Central memory CD4-positive, alpha-beta T cell (primary cell): ENCODE measurements at places on chromosomes 3 and 15.

DNA sequence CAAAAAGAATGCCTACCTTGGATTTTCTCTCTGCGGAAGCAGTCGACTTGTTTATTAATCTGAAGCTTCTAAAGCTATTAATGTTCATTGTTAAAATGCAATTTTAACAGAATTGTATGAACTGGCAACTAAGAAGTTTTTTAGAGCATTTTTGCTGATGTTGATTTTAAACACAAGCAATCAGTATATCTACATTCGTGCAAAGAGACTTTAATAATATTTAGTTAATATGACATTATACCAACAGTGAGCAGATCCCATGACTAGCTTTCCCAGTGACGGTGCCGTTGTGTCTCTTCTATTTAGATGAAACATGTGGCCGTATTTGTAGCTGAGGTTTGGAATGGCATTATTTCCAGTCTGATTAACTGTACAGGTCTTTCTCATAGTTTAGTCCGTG lies 88.0 kb downstream of the PEX5L start:
- DNase-seq: no peak

DNA sequence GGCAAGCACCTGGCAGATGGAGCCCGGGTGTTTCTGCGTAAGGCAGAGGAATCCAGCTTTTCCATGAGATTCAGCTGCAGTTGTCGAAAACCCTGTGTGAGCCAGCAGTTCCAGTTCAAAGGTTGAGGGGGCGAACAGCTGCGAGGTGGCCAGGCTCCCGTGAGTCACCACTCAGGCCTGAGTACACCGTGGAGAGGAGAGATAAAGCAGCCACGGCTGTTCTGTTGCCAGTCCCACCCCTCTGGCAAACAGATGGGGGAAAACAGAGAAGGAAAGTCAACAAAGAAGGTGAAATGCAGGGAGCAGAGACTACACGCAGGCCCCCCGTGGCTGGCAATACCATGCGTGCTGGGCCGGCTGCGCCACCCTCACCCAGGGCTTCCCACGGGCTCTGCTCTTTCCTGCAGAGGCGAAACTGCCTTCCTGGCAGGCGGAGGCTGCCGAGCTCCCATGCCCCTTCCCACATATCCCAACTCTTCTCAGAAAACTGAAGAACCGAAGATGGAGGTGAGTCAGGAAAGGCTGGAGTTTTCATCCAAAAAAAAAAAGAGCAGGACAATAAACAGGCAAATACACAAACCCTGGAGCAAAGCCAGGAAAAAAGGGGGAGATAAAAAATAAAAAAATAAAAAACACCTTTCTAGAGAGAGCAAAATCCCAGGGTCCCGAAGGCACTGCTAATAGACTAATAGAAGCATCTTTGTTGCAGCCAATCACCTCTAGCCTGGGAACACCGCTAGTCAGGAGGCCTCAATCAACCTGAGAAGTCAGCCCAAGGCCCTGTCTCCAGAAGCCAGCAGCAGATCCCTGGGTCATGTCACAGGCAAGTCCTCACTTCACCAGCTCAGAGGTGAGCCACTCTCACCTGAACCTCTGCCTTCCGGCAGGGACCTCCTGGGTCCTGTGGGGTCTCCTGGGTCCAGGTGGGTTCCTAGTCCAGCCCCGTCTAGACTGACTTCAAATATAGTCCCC lies 37.7 kb downstream of the FAM174B start:
- no peak for DNase-seq

GRCh38 chr3:186953011-186953487 lies 22.7 kb downstream of the ST6GAL1 start:
- DNase-seq: no peak

DNA sequence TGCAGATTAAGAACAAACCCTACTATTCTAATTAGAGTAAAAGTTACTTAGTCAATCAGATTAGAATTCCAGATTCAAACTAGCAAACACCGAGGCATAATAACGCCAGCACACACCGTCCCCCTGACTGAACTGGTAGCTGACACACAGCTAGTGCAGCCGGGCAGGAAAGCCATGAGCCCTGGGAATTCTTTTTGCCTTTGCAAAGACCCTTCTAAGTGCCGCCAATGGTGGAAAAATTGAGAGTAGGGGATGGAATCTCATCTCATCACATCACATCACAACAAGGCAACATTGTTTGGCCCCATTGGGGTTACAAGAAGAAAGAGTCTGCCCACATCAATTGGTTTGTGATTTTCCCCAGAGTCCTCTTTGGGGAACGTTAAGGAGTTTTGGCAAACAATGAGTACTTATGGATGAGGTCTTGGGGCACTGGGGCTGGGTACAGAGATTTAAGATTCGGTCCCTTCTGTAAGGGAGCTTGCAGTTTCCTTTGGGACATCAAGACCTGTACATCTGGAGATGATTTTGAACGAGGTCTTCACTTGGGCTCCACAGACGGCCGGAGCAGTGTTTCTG lies 120.4 kb upstream of the MEF2A start:
- no peak for DNase-seq

DNA sequence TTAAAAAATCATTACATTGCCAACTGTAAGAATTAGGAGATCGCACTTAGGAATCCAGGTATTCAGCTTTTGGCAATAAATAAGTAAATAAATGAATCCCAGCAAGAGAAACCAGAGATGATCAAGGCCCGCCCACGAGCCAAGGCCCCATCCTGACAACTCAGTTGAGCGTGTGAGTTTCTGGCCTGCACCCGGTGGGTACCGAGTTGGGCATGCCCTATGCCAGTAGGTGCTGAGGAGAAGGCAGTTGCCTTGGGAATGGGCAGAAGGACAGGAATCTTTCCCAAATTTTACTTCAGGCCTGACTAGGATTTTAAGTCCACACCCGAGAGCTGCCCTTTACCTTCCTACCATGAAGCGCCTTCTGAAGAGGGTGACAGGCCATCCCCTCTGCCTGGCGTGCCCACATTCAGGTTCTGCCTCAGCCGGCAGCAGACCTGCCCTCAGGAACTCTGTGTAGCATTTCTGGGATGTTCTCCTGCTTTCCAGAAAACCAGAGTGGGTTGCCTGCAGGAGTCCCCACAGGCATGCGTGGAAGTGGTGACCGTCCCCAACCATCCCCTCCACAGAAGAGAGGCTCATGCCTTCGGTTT lies 99.3 kb upstream of the ALDH1A3 start:
- DNase-seq: no peak

GRCh38 chr15:39200586-39200985 lies 380.3 kb upstream of the THBS1 start:
- DNase-seq: no peak

- DNase-seq: no peak
Measured at GRCh38 chr15:85555875-85556617, 175.6 kb downstream of the AKAP13 start.

- DNase-seq: no peak
Measured at GRCh38 chr15:99174567-99175395, 69.9 kb downstream of the SYNM start.

- DNase-seq: no peak
Measured at GRCh38 chr3:71061581-71061980, 521.9 kb downstream of the FOXP1 start.

DNA sequence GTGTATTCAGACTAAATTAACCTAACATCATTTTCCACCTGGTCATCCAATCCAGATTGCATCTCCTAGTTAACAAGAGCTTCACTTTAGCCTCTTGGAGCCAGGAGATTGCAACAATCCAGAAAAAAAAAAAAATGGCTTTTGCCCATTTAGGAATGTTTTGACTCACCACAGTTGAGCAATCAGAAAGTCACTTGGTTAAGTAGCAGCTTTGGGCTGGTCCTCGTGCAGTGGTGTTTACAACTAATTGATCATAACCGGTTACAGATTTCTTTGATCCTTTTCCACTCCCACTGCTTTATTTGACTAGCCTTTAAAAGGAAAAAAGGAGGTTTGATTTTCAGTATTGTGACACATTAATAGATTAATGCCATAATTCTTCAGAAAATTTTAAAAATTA lies 688.8 kb upstream of the CCDC54 start:
- DNase-seq: no peak

DNA sequence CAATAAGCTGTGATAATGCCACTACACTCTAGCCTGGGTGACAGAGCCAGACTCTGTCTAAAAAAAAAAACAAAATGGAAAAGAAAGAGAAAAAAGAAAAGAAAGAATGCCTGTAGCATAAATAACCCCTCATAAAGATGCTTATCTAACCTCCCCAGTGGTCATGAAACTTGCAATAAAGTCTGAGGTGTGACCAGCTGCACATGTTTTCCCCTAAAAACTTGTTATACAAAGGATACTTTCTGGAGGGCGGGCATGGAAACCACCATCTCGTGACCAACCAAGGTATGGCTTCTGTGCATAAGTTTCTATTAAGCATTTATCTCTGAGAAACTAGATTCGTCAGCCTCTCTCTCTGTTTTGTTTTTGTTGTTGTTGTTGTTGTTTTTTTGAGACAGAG lies 21.8 kb downstream of the CCDC32 start:
- DNase-seq: no peak

GRCh38 chr15:58432401-58432800 lies 610 bp downstream of the LIPC start:
- DNase-seq: no peak
